ENCODE measurements at places on chromosomes 3 and 15.

DNA sequence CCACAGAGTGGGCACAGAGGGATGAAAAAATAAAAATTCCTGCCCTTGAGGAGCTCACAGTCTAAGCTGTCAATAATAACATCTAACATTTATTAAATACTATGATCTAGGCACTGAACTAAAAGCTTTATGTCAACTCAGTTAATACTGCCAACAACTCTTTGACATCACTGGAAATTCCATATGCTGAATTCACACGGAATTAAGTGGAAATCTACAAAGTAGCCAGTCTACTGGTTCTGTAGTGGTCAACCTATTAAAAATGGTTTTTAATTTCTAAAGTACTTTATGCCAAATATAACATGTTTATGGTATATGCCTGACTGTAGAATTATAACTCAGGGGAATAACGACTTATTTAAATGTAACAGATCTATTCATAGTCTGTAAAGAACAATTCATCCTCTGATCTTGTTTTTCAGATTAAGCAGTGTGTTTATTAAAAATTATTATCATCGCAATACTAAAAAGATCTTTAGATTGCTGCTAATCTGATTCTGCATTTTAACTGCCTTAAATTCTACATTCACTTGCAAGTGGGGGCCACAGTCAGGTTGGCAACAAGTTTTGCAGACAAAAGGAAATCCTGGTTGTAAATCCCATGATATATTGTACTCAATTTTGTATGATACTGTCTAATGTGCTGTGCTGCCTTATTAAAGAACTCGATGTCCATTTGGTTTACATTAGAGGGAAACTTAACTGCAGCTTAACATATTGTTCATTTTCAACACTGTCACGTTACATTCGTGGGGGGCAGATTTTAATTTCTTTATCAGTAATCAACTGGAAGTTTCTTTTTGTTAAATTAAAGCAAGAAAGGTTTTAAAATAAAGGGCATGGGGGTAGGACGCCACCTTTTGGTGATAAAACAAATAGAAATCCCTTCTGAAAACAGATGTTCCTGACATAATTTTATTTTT, 2.6 kb upstream of the FOXP1 start:
- no peak for DNase-seq
- H3K4me3 ChIP-seq, result peak overlapping the region; percentile 87
- H3K36me3 ChIP-seq, result peaks cover 7% of the 10 kb centered on the region
- H3K4me1 ChIP-seq, result peaks cover 24% of the 10 kb centered on the region

DNA sequence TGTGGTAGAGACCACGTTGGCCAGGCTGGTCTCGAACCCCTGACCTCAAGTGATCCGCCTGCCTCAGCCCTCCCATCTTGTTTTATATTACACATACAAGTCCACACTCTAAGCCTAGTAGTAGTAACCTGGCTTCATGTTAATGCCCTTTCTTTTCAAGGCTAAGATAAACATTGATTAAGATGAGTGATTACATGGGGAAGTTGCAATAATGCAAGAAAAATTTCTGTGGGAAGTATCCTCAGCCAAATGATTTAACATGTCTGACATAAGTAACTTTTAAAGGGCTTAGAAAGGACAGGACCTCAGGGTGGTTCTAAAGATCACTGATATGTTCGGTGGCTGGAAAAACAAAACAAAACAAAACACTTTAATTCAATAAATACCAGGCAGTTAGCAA, 72.1 kb downstream of the SFMBT1 start:
- H3K36me3 ChIP-seq, result no peaks in the 10 kb centered on the region
- 0 out of 2 replicates have a peak overlapping the region, but pooled peaks have one; percentile 2 for H3K27ac ChIP-seq
- H3K4me1 ChIP-seq, result no peaks in the 10 kb centered on the region
- no peak for DNase-seq

DNA sequence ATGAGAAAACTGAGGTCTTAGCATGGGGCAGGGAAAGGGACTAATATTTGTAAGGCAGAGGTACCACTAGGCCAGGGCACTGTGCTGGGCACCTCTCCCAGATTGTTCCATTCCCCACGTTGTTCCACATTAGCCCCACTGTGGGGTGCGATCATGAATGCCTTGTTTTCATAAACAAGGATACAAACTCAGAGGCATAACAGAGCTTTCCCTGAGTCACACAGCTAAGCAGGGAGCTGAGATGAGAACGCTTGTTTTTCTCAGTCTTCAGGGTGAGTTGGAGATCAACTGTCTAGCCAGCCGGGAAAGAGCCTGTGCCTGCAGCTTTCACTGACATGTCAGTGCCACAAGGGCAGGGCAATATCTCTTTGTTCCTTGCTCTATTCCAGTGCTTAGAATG, 47.9 kb upstream of the ITGA11 start:
- no peak overlapping the region for H3K4me3 ChIP-seq
- H3K4me1 ChIP-seq, result no peaks in the 10 kb centered on the region
- DNase-seq, result no peak
- H3K27ac ChIP-seq, result no peak overlapping the region
- no peaks in the 10 kb centered on the region for H3K36me3 ChIP-seq

- no peaks in the 10 kb centered on the region for H3K27me3 ChIP-seq
- peaks cover 12% of the 10 kb centered on the region for H3K4me1 ChIP-seq
- H3K27ac ChIP-seq, result no peak overlapping the region
- no peak for DNase-seq
Observed at GRCh38 chr3:197431346-197431910, 124.3 kb downstream of the BDH1 start.

GRCh38 chr3:25513642-25514266, 85.7 kb downstream of the RARB start:
- H3K27me3 ChIP-seq, result no peaks in the 10 kb centered on the region
- peak overlapping the region; percentile 19 for H3K27ac ChIP-seq
- no peaks in the 10 kb centered on the region for H3K36me3 ChIP-seq
- no peak for DNase-seq
- H3K4me1 ChIP-seq, result peaks cover 13% of the 10 kb centered on the region

- H3K27ac ChIP-seq, result no peak overlapping the region
- no peak overlapping the region for H3K4me3 ChIP-seq
- H3K4me1 ChIP-seq, result no peaks in the 10 kb centered on the region
- H3K36me3 ChIP-seq, result no peaks in the 10 kb centered on the region
- no peak for DNase-seq
Observed at GRCh38 chr15:87858651-87859050, 397.9 kb downstream of the NTRK3 start.

- H3K36me3 ChIP-seq, result peaks cover 5% of the 10 kb centered on the region
- H3K27me3 ChIP-seq, result peaks cover 20% of the 10 kb centered on the region
- no peak for DNase-seq
- H3K4me3 ChIP-seq, result no peak overlapping the region
Observed at GRCh38 chr3:65318231-65318630, 630.4 kb upstream of the ADAMTS9 start.

DNA sequence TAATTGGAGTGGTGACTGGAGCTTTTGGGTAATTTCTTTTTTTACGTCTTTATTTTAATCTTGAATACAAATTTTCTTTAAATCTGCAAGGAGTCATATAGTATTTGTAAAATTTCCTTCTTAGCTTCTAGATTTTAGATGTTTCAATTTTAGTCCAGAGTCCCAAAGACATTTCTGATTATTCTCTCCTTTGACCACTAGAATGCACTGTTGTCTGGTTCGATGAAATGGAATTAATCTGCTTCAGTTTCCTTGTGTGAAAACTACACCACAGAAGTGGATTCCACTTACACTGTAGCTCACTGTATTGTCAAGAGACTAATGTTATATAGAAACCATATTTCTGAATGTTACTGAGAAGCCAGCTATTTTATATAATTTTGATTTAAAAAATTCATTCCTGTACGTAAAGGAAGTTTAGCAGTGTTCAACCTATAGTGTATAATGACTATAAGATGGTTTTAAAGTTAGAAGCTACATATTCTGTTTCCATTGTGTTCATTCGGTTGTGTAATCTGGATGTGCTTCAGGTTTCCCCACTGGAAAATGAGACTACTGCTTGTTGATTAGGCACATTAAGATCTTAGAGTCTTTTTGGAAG, 6.1 kb downstream of the GRAMD1C start:
- peaks cover under 1% of the 10 kb centered on the region for H3K4me1 ChIP-seq
- H3K27me3 ChIP-seq, result no peaks in the 10 kb centered on the region
- H3K27ac ChIP-seq, result no peak overlapping the region
- DNase-seq, result no peak
- no peak overlapping the region for H3K4me3 ChIP-seq

GRCh38 chr15:25178835-25179672, 224.3 kb downstream of the SNRPN start:
- peaks cover 51% of the 10 kb centered on the region for H3K36me3 ChIP-seq
- peaks cover 8% of the 10 kb centered on the region for H3K27me3 ChIP-seq
- H3K27ac ChIP-seq, result no peak overlapping the region
- H3K4me1 ChIP-seq, result no peaks in the 10 kb centered on the region
- H3K4me3 ChIP-seq, result no peak overlapping the region

DNA sequence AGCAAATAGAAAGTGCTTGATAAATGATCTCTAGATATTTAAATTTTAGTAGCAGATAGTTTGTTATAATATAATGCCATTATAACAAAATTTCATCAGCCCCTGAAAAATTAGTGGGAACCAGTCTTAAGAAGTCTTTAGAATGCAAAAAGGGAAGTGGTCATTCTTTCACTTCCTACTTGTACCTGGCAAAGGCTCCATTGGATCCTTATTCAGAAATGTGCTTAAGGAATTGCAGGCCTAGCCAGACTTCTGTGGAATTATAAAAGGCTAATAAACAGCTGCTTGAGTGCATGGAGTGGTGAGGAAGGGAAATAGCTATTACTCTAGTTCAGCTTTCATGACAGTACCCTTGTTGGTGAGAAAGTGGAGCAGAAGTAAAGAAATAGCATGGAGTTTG, 24.2 kb downstream of the PPM1L start:
- peaks cover 30% of the 10 kb centered on the region for H3K4me1 ChIP-seq
- no peaks in the 10 kb centered on the region for H3K36me3 ChIP-seq
- H3K4me3 ChIP-seq, result no peak overlapping the region
- H3K27me3 ChIP-seq, result no peaks in the 10 kb centered on the region

DNA sequence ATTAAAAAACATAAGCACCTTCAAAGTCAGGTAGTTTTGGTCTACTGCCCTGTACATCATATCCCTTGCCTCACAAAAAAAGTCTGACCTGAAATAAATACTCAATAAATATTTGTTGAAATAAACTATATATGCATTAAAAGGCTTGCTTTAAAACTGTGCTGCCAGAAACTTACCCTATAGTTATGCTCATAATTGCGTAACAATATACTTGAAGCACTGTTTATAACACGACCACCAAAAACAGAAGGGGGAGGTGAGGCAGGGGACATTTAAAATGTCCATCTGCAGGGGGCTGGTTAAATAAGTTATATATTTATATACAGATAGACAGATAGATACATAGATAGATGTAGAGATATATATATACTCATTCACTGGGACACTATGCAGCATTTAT, 549.5 kb downstream of the MAGI1 start:
- H3K27me3 ChIP-seq, result no peaks in the 10 kb centered on the region
- no peaks in the 10 kb centered on the region for H3K36me3 ChIP-seq
- no peak for DNase-seq

- H3K27me3 ChIP-seq, result peaks cover 9% of the 10 kb centered on the region
- H3K27ac ChIP-seq, result no peak overlapping the region
- H3K4me1 ChIP-seq, result no peaks in the 10 kb centered on the region
- H3K4me3 ChIP-seq, result no peak overlapping the region
- no peak for DNase-seq
Observed at GRCh38 chr3:10823516-10823818, 7.4 kb downstream of the SLC6A11 start.

GRCh38 chr15:79233236-79233635, 49.3 kb upstream of the ANKRD34C start:
- H3K36me3 ChIP-seq, result no peaks in the 10 kb centered on the region
- H3K4me1 ChIP-seq, result peaks cover 5% of the 10 kb centered on the region
- no peak for DNase-seq
- H3K27ac ChIP-seq, result no peak overlapping the region
- H3K27me3 ChIP-seq, result peaks cover 3% of the 10 kb centered on the region

DNA sequence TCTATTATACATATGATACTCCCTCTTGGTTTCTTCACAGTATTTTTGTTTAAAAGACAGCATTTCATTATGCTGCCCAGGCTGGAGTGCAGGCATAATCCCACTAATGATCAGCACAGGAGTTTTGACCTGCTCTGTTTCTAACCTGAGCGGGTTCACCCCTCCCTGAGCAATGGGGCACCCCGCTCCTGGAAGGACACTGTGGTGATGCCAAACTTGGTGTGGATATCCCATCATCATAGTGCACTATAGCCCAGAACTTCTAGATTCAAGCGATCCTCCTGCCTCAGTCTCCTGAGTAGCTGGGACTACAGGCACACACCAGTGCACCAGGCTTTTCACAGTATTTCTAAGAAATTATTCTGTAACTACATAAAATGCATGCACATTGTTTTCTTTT, 14.9 kb downstream of the COLQ start:
- no peak for DNase-seq
- no peaks in the 10 kb centered on the region for H3K27me3 ChIP-seq
- H3K4me1 ChIP-seq, result no peaks in the 10 kb centered on the region
- H3K27ac ChIP-seq, result no peak overlapping the region
- H3K36me3 ChIP-seq, result no peaks in the 10 kb centered on the region

- H3K4me1 ChIP-seq, result 0 out of 2 replicates have a peak, but pooled peaks cover 3% of the 10 kb centered on the region
- H3K4me3 ChIP-seq, result no peak overlapping the region
- no peaks in the 10 kb centered on the region for H3K36me3 ChIP-seq
- no peak for DNase-seq
- H3K27ac ChIP-seq, result no peak overlapping the region
- H3K27me3 ChIP-seq, result no peaks in the 10 kb centered on the region
Observed at GRCh38 chr3:182904164-182904563, 76.2 kb downstream of the DCUN1D1 start.

DNA sequence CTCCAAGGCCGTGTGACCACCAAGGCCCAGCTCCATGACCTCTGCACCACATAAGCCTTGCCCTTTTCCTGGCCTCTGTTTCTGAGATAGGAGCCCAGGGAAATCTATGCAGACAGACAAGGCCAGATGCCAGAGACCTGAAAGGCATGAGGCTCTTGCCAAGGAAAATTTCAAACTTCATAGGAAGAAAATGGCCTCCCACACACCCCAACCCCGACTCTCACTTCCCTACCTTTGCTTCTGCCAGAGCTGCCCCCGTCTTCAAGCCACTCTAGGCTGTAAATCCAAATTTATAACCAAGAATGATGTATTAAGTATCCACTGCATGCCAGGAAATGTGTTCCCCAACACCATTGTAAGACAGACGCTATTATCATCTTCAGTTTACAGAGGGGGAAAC, 65.5 kb upstream of the HRH1 start:
- no peak overlapping the region for H3K4me3 ChIP-seq
- H3K36me3 ChIP-seq, result no peaks in the 10 kb centered on the region
- DNase-seq, result no peak
- H3K27me3 ChIP-seq, result no peaks in the 10 kb centered on the region

- H3K27me3 ChIP-seq, result no peaks in the 10 kb centered on the region
- no peaks in the 10 kb centered on the region for H3K4me1 ChIP-seq
- H3K36me3 ChIP-seq, result no peaks in the 10 kb centered on the region
Observed at GRCh38 chr3:65048151-65048550, 360.4 kb upstream of the ADAMTS9 start.

- H3K4me3 ChIP-seq, result no peak overlapping the region
- DNase-seq, result no peak
- no peaks in the 10 kb centered on the region for H3K4me1 ChIP-seq
- no peak overlapping the region for H3K27ac ChIP-seq
- H3K27me3 ChIP-seq, result peaks cover 2% of the 10 kb centered on the region
Observed at GRCh38 chr3:1979961-1980615, 118.6 kb upstream of the CNTN4 start.

Data from WTC11 (cell line).